ENCODE measurements at places on chromosomes 4 and X. TPM values are rescaled to one million over a fixed set of nuclear protein-coding genes. Genes with fewer than 3 reads are reported as not detected.

The AREG gene
- total RNA-seq = 22.0 TPM

The DRP2 gene
- 0.03 TPM for total RNA-seq

The GDI1 gene
- total RNA-seq = 64.0 TPM

The GJB1 gene
- 3.7 TPM for total RNA-seq

The TNIP3 gene
- total RNA-seq = 3.4 TPM

The H2BW1 gene
- total RNA-seq = not detected

The IL15 gene
- 5.6 TPM for total RNA-seq

The KCNIP4 gene
- 0.11 TPM for total RNA-seq

The IL13RA2 gene
- total RNA-seq = 3.3 TPM

The USP26 gene
- not detected for total RNA-seq

The CLIC2 gene
- 31.5 TPM for total RNA-seq

The FOXR2 gene
- total RNA-seq = not detected

The SORCS2 gene
- total RNA-seq = 7.7 TPM

The PHOX2B gene
- total RNA-seq = not detected

The CXCL6 gene
- 6.2 TPM for total RNA-seq

The BBS12 gene
- total RNA-seq = 6.7 TPM

The TMEM271 gene
- not detected for total RNA-seq

The HGFAC gene
- total RNA-seq = 0.46 TPM

The CXorf49 gene
- not detected for total RNA-seq

The CT45A10 gene
- not detected for total RNA-seq

The COX7B2 gene
- total RNA-seq = not detected

The CT47B1 gene
- total RNA-seq = not detected

The GAGE13 gene
- total RNA-seq = not detected

The PCDH11X gene
- total RNA-seq = 1.00 TPM

The SMIM31 gene
- 3.8 TPM for total RNA-seq

The GYG2 gene
- 5.4 TPM for total RNA-seq

The ITIH6 gene
- total RNA-seq = not detected

The ARMCX2 gene
- total RNA-seq = 58.4 TPM

The DCLK2 gene
- 11.8 TPM for total RNA-seq

The SLC2A9 gene
- total RNA-seq = 18.6 TPM

The RBM47 gene
- total RNA-seq = 119 TPM

The FAM13A gene
- 122 TPM for total RNA-seq

The KLHL4 gene
- total RNA-seq = 4.7 TPM

The HS6ST2 gene
- 3.4 TPM for total RNA-seq

The TMEM144 gene
- 17.3 TPM for total RNA-seq

The ARX gene
- total RNA-seq = not detected

The BEND4 gene
- 0.51 TPM for total RNA-seq

The CACNA1F gene
- total RNA-seq = 0.55 TPM

The ARAP2 gene
- 77.8 TPM for total RNA-seq

The MAGEA12 gene
- not detected for total RNA-seq

The DCAF12L1 gene
- total RNA-seq = not detected

The ARHGAP24 gene
- 30.8 TPM for total RNA-seq

The TEX13B gene
- not detected for total RNA-seq

The HS3ST1 gene
- 15.4 TPM for total RNA-seq

Measured in lung (tissue), 17 donors.